A549 treated with CpdA at 1 μM for 4 hours (cell line): ENCODE measurements at places on chromosomes 3 and 15. TPM values are rescaled to one million over a fixed set of nuclear protein-coding genes. Genes with fewer than 3 reads are reported as not detected.

COX5A gene
- total RNA-seq = 459 to 606 TPM (median 556 TPM) in 5 replicates

FOXB1 gene
- not detected in 5 replicates for total RNA-seq

ZBED2 gene
- total RNA-seq = 0.24 to 0.65 TPM (median 0.36 TPM) in 5 replicates

GOLGA6A gene
- total RNA-seq = 0.07 to 0.14 TPM (median 0.11 TPM) in 4 of 5 replicates, not detected in the other

CCDC54 gene
- total RNA-seq = not detected in 5 replicates

SLC9C1 gene
- not detected in 5 replicates for total RNA-seq

DNASE1L3 gene
- total RNA-seq = 0.09 to 0.30 TPM (median 0.16 TPM) in 3 of 5 replicates, not detected in the others

GHSR gene
- not detected in 5 replicates for total RNA-seq

LTK gene
- total RNA-seq = 0.06 to 0.16 TPM (median 0.10 TPM) in 4 of 5 replicates, not detected in the other

NMNAT3 gene
- total RNA-seq = 0.96 to 1.8 TPM (median 1.4 TPM) in 5 replicates

DUOXA1 gene
- total RNA-seq = 0.09 to 0.26 TPM (median 0.16 TPM) in 4 of 5 replicates, not detected in the other

TMEM40 gene
- 0.13 to 0.38 TPM (median 0.26 TPM) in 5 replicates for total RNA-seq

GRM2 gene
- 0.05 to 0.18 TPM (median 0.09 TPM) in 4 of 5 replicates, not detected in the other for total RNA-seq

ISLR gene
- 0.14 to 0.44 TPM (median 0.38 TPM) in 5 replicates for total RNA-seq

VGLL3 gene
- total RNA-seq = 4.1 to 10.3 TPM (median 6.8 TPM) in 5 replicates

SCN5A gene
- 0.70 to 1.4 TPM (median 0.76 TPM) in 5 replicates for total RNA-seq

P2RY14 gene
- total RNA-seq = not detected in 5 replicates

B3GNT5 gene
- 13.8 to 18.3 TPM (median 15.2 TPM) in 5 replicates for total RNA-seq

MESP1 gene
- total RNA-seq = 2.9 to 7.5 TPM (median 6.2 TPM) in 5 replicates

OR5H15 gene
- not detected in 5 replicates for total RNA-seq

PODXL2 gene
- total RNA-seq = 8.3 to 10.5 TPM (median 9.7 TPM) in 5 replicates

MUC4 gene
- total RNA-seq = not detected in 5 replicates

A4GNT gene
- total RNA-seq = not detected in 5 replicates

TRAT1 gene
- not detected in 5 replicates for total RNA-seq

HTR3E gene
- not detected in 5 replicates for total RNA-seq

GPR171 gene
- not detected in 5 replicates for total RNA-seq

CAMP gene
- total RNA-seq = 0.23 TPM in 1 of 5 replicates, not detected in the others

TMIE gene
- total RNA-seq = 0.06 to 0.17 TPM (median 0.16 TPM) in 3 of 5 replicates, not detected in the others

BCL2A1 gene
- total RNA-seq = 16.8 to 25.4 TPM (median 19.7 TPM) in 5 replicates

ACTR8 gene
- total RNA-seq = 14.2 to 17.3 TPM (median 16.1 TPM) in 5 replicates

EID1 gene
- total RNA-seq = 106 to 131 TPM (median 113 TPM) in 5 replicates

CIDEC gene
- 1.6 to 3.0 TPM (median 2.6 TPM) in 5 replicates for total RNA-seq

LRRC2 gene
- total RNA-seq = not detected in 5 replicates

SETD2 gene
- total RNA-seq = 17.7 to 27.3 TPM (median 18.5 TPM) in 5 replicates

KLF15 gene
- 0.02 to 0.12 TPM (median 0.07 TPM) in 4 of 5 replicates, not detected in the other for total RNA-seq

GOLGA8R gene
- total RNA-seq = 0.11 to 0.28 TPM (median 0.22 TPM) in 5 replicates

HRG gene
- 0.02 TPM in 1 of 5 replicates, not detected in the others for total RNA-seq

IGSF10 gene
- total RNA-seq = 0.59 to 1.2 TPM (median 0.78 TPM) in 5 replicates
